ENCODE measurements at places on chromosomes 16 and 17.

GRCh38 chr16:64295466-64295865, 826.4 kb downstream of the CDH11 start:
- DNase-seq = no peak

- no peak for DNase-seq
These were observed 113.7 kb upstream of the DHX40 start for GRCh38 chr17:59451706-59452105.

DNA sequence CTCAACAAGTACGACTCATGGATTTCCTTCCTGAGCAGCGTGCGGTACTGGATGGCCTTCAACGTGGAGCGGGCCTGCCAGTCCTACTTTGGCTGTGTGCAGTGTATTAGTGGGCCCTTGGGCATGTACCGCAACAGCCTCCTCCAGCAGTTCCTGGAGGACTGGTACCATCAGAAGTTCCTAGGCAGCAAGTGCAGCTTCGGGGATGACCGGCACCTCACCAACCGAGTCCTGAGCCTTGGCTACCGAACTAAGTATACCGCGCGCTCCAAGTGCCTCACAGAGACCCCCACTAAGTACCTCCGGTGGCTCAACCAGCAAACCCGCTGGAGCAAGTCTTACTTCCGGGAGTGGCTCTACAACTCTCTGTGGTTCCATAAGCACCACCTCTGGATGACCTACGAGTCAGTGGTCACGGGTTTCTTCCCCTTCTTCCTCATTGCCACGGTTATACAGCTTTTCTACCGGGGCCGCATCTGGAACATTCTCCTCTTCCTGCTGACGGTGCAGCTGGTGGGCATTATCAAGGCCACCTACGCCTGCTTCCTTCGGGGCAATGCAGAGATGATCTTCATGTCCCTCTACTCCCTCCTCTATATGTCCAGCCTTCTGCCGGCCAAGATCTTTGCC, 9.0 kb downstream of the HAS3 start:
- no peak for DNase-seq

GRCh38 chr16:24036614-24037013, 200.8 kb downstream of the PRKCB start:
- DNase-seq = no peak

DNA sequence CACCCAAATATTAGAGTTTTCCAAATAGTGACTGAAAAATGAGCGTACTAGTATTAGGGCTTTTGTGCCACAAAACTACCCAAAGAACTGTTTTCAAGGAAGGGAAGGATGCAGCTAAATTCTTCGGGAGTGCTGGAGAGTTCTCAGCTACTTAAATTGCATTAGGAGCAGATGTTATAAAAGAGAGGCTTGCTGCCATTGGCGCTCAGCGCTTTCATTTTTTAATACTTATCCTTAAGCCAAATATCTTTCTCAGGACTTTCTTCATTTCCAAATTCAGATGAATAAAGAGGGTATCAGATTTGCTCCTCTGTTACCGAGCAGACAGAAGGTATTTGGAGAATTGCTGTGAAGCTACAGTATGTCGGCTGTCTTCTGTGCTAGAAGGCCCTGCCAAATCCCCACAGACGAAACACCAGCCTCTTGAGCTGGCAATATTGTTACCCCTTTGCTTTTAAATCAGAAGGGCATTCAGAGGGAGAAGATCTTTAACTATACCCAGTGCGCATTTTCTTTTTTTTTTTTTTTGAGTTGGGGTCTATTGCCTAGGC, 47.2 kb upstream of the CLEC18A start:
- DNase-seq = no peak

- no peak for DNase-seq
These were observed 114.2 kb downstream of the HAPSTR1 start for GRCh38 chr16:9205661-9206060.

- no peak for DNase-seq
These were observed 567 bp upstream of the GCSH start for GRCh38 chr16:81096715-81097208.

GRCh38 chr16:27706866-27707685, 157.1 kb downstream of the KATNIP start:
- no peak for DNase-seq

GRCh38 chr16:11689031-11689840, 21.0 kb downstream of the SNN start:
- no peak for DNase-seq

Data from fibroblast of skin of left biceps (primary cell).